ENCODE measurements at places on chromosomes 4 and X. TPM values are rescaled to one million over a fixed set of nuclear protein-coding genes. Genes with fewer than 3 reads are reported as not detected.

- no peak for DNase-seq
These were observed 154.0 kb upstream of the RADX start for GRCh38 chrX:106457802-106458201.

DNA sequence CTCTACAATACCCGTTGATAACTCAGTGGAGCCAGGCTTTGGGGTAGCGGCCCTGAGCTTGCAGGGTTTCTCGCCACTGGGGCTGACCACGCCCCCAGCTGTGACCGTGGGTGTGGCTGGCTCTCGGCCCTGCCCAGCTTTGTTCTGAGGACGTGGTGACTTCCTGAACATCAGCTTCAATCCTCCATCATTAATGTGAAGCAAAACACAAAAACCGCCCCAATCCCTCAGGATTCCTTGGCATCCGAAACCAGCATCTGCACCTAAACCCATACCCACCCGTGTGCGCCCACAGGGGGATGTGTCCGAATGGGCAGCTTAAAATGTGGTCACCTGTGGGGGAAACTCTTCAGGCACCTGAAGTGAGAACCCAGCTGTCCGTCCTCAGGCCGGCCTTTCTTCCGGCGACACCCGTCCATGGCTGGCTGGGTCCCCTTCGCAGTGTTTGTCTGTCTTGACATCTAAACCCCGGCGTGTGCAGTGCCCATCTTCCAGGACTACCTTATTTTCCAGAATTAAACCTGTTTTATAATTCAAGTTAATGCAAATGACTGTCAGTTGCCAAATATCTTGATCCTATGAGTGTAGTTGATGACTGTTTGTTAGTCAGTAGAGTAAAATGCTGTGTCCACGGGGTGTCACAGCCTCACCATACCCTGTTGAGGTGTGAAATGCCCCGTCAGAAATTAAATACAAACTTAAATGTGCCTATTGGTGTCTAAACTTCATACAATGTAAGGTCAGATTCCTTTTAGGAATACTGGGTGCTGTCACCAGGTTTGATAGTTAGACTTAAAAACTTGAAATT lies 27.3 kb downstream of the NELFA start:
- no peak for DNase-seq

- DNase-seq, result no peak
These were observed 95.4 kb upstream of the NUDT6 start for GRCh38 chr4:123017636-123018395.

- no peak for DNase-seq
These were observed 559.9 kb downstream of the RAB28 start for GRCh38 chr4:12924253-12924652.

GRCh38 chr4:150952167-150952845 lies 62.8 kb downstream of the LRBA start:
- DNase-seq, result no peak

DNA sequence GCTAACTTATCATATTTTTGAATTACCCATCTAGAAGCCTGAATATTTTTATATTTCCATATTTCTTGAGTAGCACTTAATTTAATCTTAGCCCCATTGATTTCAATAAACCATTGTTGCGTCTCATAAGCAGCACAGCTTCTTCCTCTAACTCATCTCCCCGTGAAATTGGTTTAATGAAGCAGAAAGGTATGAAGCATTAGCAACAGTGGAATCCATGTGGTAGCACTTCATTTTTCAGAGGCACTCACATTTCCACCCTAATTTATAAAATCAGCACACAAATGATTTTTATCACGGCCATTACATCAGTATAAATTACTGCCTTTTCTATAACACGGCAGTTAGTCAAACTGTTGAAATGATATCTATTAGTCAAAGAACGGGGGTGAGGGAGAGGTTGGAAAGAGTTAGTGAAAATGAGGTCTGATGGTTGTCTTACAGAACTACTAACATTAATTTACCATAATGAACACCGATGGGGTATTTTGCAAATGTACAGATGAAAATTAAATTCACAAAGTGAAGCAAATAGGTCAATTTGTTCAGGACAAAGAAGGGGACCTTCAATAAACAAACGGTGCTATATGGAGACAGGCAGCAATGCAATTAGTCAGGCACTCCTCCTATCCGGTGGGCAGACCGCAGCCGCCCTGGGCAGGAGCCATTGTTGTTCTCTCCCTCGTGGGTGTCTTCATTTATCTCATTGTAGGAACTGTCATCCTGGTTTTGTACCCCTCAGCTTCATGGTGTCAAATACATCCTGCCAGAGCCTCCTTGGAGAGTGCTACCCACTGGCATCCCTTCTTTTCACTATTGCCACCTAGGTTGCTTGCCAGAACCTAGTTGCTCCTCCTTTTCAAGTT lies 205.7 kb downstream of the SOX3 start:
- no peak for DNase-seq

GRCh38 chr4:43757147-43757546 lies 691.5 kb downstream of the KCTD8 start:
- no peak for DNase-seq

DNA sequence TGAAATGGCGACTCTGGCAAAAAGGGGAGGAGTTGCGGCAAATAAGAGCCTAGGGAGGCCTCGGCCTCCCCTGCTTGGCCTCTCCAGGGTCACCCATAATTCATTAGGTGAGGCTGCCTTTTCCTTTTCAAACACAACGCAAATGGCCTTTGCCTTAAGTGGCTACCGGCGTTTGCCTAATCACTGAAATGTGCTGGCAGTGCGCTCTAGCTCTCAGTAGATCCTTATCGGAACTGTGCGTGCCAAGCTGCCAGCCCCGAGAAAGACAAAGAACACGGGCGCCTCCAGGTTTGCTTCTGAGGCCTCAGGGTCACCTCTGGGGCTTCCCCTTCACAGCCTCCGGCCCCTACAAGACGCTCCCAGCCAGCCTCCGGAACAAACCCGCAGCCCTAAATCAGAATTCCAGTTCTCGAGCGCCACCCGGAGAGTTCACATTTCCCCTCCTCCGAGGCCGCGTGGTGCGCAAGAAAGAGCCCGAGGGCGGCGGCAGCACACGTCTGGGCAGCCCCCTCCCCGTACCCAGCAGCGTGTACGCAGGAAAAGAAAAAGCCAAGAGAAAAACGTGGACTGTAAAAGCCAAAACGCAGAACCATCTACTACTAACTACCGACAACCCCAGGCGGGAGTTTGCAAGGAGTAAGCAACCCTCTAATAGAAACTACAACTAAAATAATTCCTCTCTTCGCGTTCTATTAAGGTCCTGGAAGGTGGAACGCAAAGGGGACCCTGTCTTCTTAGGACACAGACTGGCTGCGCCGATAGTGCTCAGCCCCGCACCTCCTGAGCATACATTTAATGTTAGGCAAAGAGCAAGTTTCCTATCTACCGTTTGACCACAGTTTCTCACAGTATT lies 76.5 kb upstream of the BCOR start:
- peak; percentile 44 for DNase-seq

GRCh38 chrX:150036641-150037040 lies 98.3 kb upstream of the EOLA2 start:
- no peak for DNase-seq

- DNase-seq, result no peak
These were observed 155.2 kb upstream of the GK2 start for GRCh38 chr4:79563219-79563618.

- DNase-seq, result no peak
These were observed 17.9 kb downstream of the COX18 start for GRCh38 chr4:73051625-73052024.

DNA sequence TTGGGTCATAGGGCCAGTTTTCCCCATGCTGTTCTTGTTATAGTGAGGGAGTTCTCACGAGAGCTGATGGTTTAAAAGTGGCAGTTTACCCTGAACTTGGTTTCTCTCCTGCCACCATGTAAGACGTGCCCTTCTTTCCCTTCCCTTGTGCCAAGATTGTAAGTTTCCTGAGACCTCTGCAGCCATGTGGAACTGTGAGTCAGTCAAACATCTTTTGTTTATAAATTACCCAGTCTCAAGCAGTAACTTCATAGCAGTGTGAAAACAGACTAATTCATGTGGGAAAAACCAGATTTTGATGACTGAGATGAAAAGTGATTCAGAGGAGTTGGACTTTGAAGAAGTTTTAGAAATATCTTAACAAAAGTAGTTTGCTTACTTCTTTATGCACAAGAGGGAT lies 101.4 kb downstream of the ARHGAP10 start:
- no peak for DNase-seq

DNA sequence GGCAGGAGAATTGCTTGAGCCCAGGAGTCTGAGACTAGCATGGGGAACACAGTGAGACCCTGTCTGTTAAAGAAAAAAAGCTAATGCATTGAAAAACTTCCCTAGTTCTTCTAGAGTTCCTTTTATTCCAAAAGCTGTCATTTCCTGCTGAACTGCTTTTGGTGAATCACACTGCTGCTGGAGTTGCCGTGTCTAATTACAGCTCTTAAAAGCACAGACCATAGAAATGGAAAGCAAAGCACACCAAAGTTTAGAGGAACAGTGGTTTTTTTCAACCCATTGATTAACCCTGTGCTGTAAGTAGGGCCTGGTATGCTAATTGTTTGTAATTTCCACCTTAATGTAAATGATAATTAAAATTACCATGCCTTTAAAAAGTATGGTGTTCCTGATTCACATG lies 52.4 kb downstream of the SEPTIN11 start:
- DNase-seq, result no peak

GRCh38 chrX:3215249-3215648 lies 131.2 kb downstream of the MXRA5 start:
- DNase-seq, result no peak

- DNase-seq, result peak; percentile 21
These were observed at the start of gene CFAP47 for GRCh38 chrX:35919536-35920309. Gene CFAP47, plus strand, starts transcription at chrX:35919734. Its CDS starts 66 bp downstream, at chrX:35919800.

DNA sequence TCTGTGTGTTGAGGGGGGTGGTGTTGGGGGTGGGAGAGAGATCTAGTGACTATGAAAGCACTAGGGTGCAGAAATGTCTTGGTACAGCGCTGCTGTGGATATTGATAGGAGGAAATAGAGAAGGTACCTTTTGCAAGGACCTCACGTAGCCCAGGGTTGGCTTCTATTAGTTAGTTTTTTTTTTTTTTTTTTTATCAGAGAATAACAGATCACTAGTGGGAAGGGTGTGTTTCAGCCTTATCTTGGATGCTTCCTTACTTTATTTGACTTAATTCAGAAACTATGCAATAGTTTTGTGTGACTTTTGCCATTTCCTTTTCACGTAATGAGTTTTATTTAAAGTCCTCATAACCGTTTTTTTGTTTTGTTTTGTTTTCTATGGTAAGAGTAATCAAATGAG lies 16.4 kb upstream of the PGRMC2 start:
- DNase-seq, result no peak

GRCh38 chrX:10722851-10723250 lies 102.5 kb upstream of the MID1 start:
- no peak for DNase-seq

GRCh38 chr4:47031751-47032404 lies 511 bp downstream of the GABRB1 start:
- no peak for DNase-seq

- DNase-seq, result no peak
These were observed 132.2 kb downstream of the SLC10A7 start for GRCh38 chr4:146389561-146389960.

- no peak for DNase-seq
These were observed 29.9 kb downstream of the USP53 start for GRCh38 chr4:119242417-119242816.

- DNase-seq, result no peak
These were observed 119.6 kb downstream of the CCSER1 start for GRCh38 chr4:90246816-90247215.

DNA sequence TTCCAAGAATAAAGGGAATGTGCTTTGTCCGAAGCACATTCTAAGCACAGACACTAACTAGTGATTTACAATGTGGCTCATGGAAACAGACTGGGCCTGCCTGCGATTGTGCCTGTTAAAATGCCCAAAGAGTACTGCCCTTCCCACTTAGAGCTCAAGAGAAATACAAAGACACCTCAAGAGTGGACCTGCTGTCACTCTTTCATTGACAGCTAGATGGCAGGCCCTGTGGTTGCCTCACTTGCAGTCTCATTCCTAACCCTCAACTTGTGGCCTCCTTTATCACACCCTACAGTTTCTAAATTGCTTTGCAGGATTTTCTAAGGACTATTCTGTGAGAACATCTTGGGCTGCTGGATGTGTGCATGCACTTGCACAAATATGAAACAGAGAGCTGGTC lies 331.0 kb upstream of the EMCN start:
- DNase-seq, result no peak

DNA sequence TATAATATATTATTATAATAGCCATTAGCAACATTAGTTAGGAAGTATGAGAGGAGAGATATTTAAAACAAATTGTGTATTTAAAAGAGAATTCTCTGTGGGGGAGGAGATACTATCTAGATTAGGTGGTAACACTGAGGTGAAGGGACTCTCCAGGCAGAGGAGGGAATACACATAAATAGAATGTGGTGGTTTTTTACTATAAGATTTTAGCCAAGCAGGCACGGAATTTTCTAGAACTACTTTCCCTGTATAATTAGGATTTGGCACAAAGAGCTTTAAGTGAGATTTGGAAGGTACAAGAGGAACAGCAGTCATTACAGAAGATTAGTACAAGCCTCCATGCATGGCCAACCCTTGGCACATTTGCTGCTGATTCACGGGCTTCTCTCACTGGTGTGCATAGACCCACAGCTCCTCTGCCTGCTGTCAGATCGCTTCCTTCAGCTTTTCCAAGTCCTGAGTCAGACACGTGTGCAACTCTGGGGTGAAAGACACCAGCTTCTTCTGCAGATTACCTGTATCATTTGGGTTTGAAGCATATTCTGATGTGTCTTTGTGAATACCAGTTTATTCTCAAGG lies 685.5 kb downstream of the KCTD8 start:
- DNase-seq, result no peak

GRCh38 chr4:18975916-18976808 lies 954.6 kb upstream of the LCORL start:
- no peak for DNase-seq

- no peak for DNase-seq
These were observed 38.0 kb downstream of the FAM241A start for GRCh38 chr4:112183252-112183651.

GRCh38 chr4:158384414-158384813 lies 137.3 kb upstream of the RXFP1 start:
- no peak for DNase-seq

- no peak for DNase-seq
These were observed 214.1 kb upstream of the GEMIN8 start for GRCh38 chrX:14243823-14244222.

GRCh38 chrX:39203427-39203826 lies 402.2 kb downstream of the MID1IP1 start:
- no peak for DNase-seq

- no peak for DNase-seq
These were observed 1.4 kb downstream of the PCGF3 start for GRCh38 chr4:706834-707598.

GRCh38 chrX:19344661-19345060 lies 934 bp downstream of the PDHA1 start:
- no peak for DNase-seq

- DNase-seq, result no peak
These were observed 15.2 kb downstream of the ADRA2C start for GRCh38 chr4:3781193-3781886.

- no peak for DNase-seq
These were observed 61.9 kb downstream of the SLC9A6 start for GRCh38 chrX:136047016-136047642.

Gene GABRG1
- total RNA-seq, result not detected

Gene SMIM31
- total RNA-seq, result not detected

Gene KLB
- total RNA-seq, result 0.12 TPM

Gene PASD1
- total RNA-seq, result not detected

Gene PITX2
- total RNA-seq, result 0.50 TPM

Gene ATP1B4
- total RNA-seq, result not detected

Gene SLC26A1
- not detected for total RNA-seq

Gene LUZP4
- not detected for total RNA-seq

Gene HSD17B13
- 0.15 TPM for total RNA-seq

Gene KIAA1210
- total RNA-seq, result not detected

Gene HEPH
- total RNA-seq, result 11.8 TPM

Gene AFM
- total RNA-seq, result not detected

Gene USP17L19
- total RNA-seq, result not detected

Gene PPP1R2C
- total RNA-seq, result not detected

Gene MYOZ2
- 792 TPM for total RNA-seq

Measured in left ventricle myocardium superior (tissue), 1 donor.